ENCODE measurements at places on chromosomes 3 and 15.

DNA sequence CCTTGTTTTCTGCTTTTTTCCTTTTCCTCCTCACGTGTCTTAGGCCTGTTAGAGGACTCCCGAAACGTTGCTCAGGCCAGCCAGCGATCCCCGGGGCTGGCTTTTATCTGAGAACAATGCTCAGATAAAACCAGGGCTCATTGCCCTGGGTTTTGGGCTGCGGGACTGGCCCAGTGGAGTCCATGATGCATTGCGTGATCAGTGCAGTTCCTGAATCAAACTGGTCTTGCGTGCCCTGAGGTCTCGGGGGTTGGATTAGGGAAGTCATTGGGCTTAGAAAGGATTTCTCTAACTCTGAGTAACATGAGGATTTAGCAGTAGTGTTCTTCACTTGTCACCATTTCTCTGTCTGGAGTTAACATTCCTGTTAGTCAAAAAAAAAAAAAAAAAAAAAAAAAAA is 66.3 kb downstream of the CCR1 start:
- DNase-seq: no peak

- DNase-seq: no peak
Measured at GRCh38 chr3:138203938-138204337, 16.8 kb downstream of the ARMC8 start.

- DNase-seq: no peak
Measured at GRCh38 chr3:64957408-64958198, 269.8 kb upstream of the ADAMTS9 start.

- DNase-seq: no peak
Measured at GRCh38 chr15:32856753-32857152, 138.9 kb downstream of the GREM1 start.

- DNase-seq: no peak
Measured at GRCh38 chr3:188680189-188680588, 491.6 kb upstream of the TPRG1 start.

DNA sequence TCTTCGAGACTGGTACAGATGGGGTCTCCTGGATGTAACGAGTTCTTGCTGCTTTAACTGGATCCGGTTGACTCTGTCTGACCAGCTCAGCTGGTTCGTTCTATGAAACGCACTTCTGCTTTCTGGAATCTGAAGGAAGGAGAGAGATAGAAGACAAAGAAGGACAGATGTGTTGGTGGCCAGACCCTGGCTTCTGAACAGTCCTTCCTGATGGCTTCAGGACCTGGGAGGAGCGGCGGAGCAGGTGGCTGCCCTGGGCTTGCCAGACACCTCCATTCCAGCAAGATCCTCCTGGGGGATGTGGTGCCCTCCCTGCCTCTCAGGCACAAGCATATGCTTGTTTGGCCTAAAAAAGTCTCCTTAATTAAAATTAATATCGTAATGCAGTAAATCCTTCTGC is 99.9 kb downstream of the APBA2 start:
- DNase-seq: no peak

DNA sequence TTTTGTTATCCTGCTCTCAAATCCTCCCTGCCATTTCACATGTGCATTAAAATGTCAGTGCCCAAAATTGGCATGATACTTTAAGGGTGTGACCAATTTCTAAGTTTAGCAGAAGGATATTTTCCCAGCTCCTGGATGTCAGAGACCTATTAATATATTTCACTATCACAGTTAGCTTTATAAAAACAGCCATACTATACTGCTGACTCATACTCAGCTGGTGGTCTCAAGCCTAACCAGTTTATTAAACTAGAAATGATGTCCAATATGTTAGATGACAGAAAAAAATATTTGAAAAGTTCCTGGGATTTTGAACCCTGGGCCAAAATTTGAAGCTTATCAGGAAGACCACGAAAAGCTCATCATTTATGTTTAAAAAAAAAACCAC is 60.9 kb upstream of the ZNF280D start:
- no peak for DNase-seq
